ENCODE measurements at places on chromosomes 7 and 10. TPM values are rescaled to one million over a fixed set of nuclear protein-coding genes. Genes with fewer than 3 reads are reported as not detected.

The CLDN4 gene
- total RNA-seq, result 29.5 TPM

The FRAT1 gene
- total RNA-seq, result 4.4 TPM

The PRLHR gene
- 23.1 TPM for total RNA-seq

The APBB1IP gene
- total RNA-seq, result 7.4 TPM

The RBM17 gene
- total RNA-seq, result 50.6 TPM

The ZNF789 gene
- 14.5 TPM for total RNA-seq

The TSPAN12 gene
- 9.6 TPM for total RNA-seq

The ELAPOR2 gene
- total RNA-seq, result 5.6 TPM

The SPDYE11 gene
- not detected for total RNA-seq

DNA sequence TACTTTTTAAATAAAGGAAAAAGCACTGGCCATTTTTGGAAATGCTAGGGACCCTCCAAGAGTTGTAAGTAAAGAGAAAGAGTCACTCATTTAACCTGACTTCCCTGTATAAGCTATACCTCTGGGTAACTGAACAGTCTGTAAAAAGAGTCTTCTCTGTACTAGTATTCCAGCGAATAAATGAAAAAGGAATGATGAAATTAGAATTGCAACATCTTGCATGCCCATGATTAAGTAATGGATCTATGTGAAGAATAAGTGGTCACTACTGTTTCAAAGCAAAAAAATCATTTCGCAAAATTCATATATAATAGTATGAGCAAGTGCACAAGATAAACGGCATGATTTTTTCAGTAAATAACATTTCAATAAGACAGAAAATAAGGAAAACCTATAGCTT lies 116.8 kb downstream of the ZFAND4 start:
- H3K27ac ChIP-seq, result no peak overlapping the region
- H3K4me3 ChIP-seq, result no peak overlapping the region
- DNase-seq, result no peak
- H3K36me3 ChIP-seq, result no peaks in the 10 kb centered on the region
- H3K4me1 ChIP-seq, result no peaks in the 10 kb centered on the region

- DNase-seq, result no peak
- no peak overlapping the region for H3K27ac ChIP-seq
- H3K4me1 ChIP-seq, result no peaks in the 10 kb centered on the region
- no peak overlapping the region for H3K4me3 ChIP-seq
- no peaks in the 10 kb centered on the region for H3K36me3 ChIP-seq
These were observed 13.4 kb downstream of the HEPACAM2 start for GRCh38 chr7:93212881-93213280.

GRCh38 chr7:1508277-1508758 lies 4.1 kb upstream of the INTS1 start:
- H3K4me3 ChIP-seq, result no peak overlapping the region
- no peaks in the 10 kb centered on the region for H3K27me3 ChIP-seq
- H3K27ac ChIP-seq, result no peak overlapping the region
- peaks cover 15% of the 10 kb centered on the region for H3K4me1 ChIP-seq

- H3K36me3 ChIP-seq, result no peaks in the 10 kb centered on the region
- H3K27me3 ChIP-seq, result no peaks in the 10 kb centered on the region
- H3K4me3 ChIP-seq, result no peak overlapping the region
- no peak for DNase-seq
- no peak overlapping the region for H3K27ac ChIP-seq
These were observed 47.9 kb downstream of the MTERF1 start for GRCh38 chr7:91832493-91833045.

DNA sequence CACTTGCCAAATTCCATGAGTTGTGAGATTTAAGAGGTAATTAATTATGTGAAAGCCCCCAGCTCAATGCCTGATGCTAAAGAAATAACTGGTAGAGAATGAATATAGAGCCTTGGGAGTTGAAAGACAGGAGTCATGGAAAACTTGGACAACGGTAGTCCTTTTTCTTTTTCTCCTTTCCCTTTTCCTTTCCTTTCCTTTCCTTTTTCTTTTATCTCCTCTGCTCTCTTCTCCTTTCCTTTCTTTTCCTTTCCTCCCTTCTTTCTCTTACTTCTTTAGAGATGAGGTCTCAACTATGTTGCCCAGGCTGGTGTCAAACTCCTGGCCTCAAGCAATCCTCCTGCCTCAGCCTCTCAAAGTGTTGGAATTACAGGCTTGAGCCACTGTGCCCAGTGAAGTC lies 7.9 kb upstream of the TSPAN15 start:
- no peaks in the 10 kb centered on the region for H3K27me3 ChIP-seq
- no peak overlapping the region for H3K4me3 ChIP-seq
- H3K27ac ChIP-seq, result no peak overlapping the region
- DNase-seq, result no peak
- H3K36me3 ChIP-seq, result no peaks in the 10 kb centered on the region

DNA sequence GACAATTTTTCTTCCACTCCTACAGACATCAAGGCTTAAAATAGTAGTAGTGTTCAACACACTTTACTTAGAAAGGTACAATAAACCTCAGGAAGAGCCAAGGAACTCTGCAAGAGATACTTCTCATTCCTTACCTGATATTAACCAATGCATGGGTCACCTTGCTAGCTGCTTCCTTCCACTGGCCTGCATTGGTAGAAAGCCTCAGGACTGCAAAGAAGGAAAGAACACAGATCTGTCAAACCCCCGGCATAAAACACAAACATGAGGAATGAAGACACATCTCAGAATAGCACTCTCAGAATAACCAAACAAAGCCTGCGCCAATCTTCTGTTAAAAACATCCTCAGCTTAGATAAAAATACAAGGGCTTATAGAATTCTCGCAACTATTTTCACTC lies 96.1 kb upstream of the KCNIP2 start:
- DNase-seq, result no peak
- peaks cover 26% of the 10 kb centered on the region for H3K4me1 ChIP-seq
- no peak overlapping the region for H3K27ac ChIP-seq
- H3K4me3 ChIP-seq, result no peak overlapping the region

DNA sequence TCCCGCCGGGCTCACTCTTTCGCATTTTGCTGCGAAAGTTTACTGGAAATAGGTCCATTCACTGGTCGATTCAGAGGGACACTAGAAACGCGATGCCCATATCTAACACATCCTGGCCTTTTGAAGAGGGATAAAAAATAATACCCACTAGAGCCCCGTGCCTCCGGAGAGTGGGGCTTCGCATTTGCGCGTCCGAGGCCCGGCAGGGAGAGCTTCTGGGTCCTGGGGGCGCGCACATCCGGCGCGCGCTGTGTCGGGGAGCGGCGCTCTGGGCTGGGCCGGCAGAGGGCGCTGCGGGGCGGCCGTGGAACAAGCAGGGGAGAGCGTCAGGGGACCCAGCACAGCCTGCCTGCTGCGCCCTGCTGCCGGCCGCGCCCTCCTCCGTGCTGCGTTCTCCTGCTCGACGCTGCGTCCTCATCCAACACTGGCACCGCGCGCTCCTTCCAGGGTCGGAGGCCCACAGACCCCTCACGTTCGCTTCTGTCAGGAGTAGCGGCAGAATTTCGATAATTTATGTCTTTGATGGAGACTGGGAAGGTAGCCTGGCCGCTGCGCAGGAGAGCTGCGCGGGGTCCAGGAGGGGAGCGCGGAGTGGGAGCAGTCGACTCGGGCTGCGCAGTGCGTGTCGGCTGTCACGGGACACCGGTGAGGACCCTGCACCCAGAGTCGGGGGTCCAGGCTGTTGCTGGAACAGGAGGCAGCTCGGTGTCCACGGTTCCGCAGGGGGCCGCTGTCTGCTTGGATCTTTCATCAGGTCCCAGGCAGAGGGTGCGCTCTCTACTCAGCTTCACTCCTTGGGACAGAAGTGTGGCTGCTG lies 41.5 kb upstream of the ZNF32 start:
- peak overlapping the region; percentile 84 for H3K27ac ChIP-seq
- peak overlapping the region; percentile 54 for H3K4me3 ChIP-seq
- DNase-seq, result no peak

GRCh38 chr10:133335246-133336117 lies 1.2 kb downstream of the CALY start:
- no peak for DNase-seq
- peaks cover 7% of the 10 kb centered on the region for H3K27me3 ChIP-seq
- H3K4me3 ChIP-seq, result peak overlapping the region; percentile 29

- H3K36me3 ChIP-seq, result no peaks in the 10 kb centered on the region
- peak overlapping the region; percentile 5 for H3K27ac ChIP-seq
- H3K27me3 ChIP-seq, result no peaks in the 10 kb centered on the region
- DNase-seq, result no peak
- no peak overlapping the region for H3K4me3 ChIP-seq
These were observed 84.6 kb upstream of the NAMPT start for GRCh38 chr7:106369352-106369751.

GRCh38 chr7:102469972-102470825 lies 5.4 kb downstream of the LRWD1 start:
- H3K4me1 ChIP-seq, result peaks cover 11% of the 10 kb centered on the region
- H3K27me3 ChIP-seq, result no peaks in the 10 kb centered on the region
- no peak for DNase-seq
- no peak overlapping the region for H3K27ac ChIP-seq
- no peaks in the 10 kb centered on the region for H3K36me3 ChIP-seq

GRCh38 chr7:104979167-104979841 lies 34.7 kb upstream of the KMT2E start:
- H3K4me3 ChIP-seq, result no peak overlapping the region
- no peak for DNase-seq
- H3K27ac ChIP-seq, result peak overlapping the region; percentile 80
- no peaks in the 10 kb centered on the region for H3K27me3 ChIP-seq
- H3K36me3 ChIP-seq, result no peaks in the 10 kb centered on the region

DNA sequence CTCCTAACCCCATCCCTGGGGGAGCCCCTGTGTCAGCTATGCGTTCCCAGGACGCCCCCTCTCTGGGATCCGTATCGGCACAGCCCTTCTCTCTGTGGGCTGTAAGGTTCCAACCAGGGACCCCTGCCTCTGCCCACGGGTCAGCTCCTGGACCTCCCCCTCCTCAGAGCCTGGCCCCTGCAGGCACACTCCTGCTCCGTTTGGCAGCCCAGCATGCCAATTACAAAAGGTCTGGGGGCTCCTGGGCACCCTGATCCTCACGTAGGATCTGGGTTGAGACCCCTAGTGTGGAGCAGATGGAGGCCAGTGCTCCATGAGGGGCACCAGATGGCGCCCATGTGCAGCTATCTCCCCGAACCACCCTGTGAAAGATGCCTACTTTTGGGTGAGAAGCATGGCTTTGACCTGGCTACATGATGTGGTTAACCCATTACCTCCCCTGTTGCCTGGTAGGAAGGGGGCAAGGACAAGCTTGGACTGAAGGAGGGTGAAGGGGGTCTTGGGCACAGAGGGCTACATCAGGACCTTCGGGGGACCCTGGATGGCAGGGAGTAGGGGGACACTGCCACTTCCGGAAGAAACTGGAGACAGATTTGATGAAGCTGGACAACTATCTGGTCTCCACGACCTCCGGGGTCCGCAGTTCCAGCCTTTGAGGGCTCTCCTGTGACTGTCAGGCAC lies 9.0 kb downstream of the TACR2 start:
- DNase-seq, result no peak
- peak overlapping the region; percentile 89 for H3K27ac ChIP-seq
- peaks cover 57% of the 10 kb centered on the region for H3K4me1 ChIP-seq
- no peaks in the 10 kb centered on the region for H3K36me3 ChIP-seq

DNA sequence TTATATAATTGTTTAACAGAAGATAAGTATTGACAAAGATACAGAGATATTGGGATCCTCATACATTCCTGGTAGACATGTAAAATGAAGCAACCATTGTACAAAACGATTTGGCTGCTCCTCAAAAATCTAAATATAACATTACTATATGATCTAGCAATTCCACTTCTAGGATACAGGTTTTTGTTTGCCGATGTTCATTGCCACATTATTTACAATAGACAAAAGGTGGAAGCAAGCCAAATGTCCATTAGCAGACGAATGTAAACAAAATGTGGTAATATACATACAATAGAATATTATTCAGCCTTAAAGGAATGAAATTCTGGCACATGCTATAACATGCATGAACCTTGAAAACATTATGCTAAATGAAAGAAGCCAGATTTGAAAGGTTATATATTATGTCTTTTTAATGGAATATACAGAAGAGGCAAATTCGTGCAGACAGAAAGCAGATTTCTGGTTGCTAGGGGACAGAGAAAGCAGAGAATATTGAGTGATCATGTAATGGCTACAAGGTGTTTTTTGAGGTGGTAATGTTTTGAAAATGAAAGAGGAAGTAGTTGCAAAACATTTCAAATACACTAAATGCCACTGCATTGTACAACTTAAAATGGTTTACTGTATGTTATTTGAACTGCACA lies 44.9 kb downstream of the POLR1F start:
- no peaks in the 10 kb centered on the region for H3K36me3 ChIP-seq
- H3K4me3 ChIP-seq, result no peak overlapping the region
- H3K27me3 ChIP-seq, result no peaks in the 10 kb centered on the region
- H3K4me1 ChIP-seq, result no peaks in the 10 kb centered on the region
- no peak overlapping the region for H3K27ac ChIP-seq

- no peaks in the 10 kb centered on the region for H3K4me1 ChIP-seq
- no peak for DNase-seq
- H3K36me3 ChIP-seq, result no peaks in the 10 kb centered on the region
- no peaks in the 10 kb centered on the region for H3K27me3 ChIP-seq
- no peak overlapping the region for H3K4me3 ChIP-seq
These were observed 449.1 kb downstream of the KCNMA1 start for GRCh38 chr10:77188521-77188920.

DNA sequence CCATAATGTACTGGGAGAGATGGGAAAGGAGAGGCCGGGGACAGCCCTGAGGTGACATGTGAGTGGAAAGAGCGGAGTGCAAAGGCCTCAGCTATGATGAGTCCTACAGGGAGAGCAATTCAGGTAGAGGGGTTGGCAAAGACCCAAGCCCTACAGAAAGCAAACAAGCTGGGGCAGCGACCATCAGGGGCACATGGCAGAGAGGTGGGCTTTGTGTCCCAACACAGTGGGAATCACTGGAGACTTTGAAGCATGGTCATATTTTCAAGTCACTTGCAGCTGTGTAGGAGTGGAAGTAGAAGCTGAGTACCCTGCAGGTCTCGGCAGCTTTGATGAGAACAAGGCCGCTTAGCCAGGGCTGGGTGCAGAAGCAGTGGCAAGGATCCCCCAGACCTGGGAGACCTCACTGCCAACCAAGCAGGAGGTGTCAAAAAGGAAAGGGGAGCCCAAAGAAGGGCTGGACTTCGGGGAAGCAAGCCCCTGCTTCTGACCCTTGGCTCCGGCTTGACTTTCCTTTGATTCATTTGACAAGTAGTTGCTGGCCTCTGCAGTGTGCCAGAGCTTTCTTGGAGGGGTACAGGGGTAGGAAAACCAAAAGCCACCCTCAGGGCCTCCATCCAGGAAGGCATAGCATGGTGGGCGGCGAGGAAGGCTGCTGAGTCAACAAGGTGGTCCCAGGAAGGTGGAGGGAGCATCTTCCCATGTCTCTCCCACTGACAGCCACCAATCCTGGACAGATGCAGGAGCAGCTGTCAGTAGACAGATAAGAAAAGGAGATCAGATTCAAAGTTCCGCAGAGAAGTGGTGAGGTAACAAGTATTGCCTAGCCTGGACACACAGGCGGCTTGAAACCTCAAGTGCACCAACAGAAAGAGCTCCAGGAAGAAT lies 1.9 kb upstream of the PGAM2 start:
- H3K27ac ChIP-seq, result no peak overlapping the region
- no peaks in the 10 kb centered on the region for H3K27me3 ChIP-seq
- no peak overlapping the region for H3K4me3 ChIP-seq
- H3K4me1 ChIP-seq, result peaks cover 35% of the 10 kb centered on the region

- no peak for DNase-seq
- H3K4me3 ChIP-seq, result no peak overlapping the region
- H3K27ac ChIP-seq, result no peak overlapping the region
- no peaks in the 10 kb centered on the region for H3K4me1 ChIP-seq
- H3K36me3 ChIP-seq, result peaks cover 49% of the 10 kb centered on the region
- no peaks in the 10 kb centered on the region for H3K27me3 ChIP-seq
These were observed 147.3 kb downstream of the ZMYND11 start for GRCh38 chr10:282294-283139.
